ENCODE measurements at places on chromosomes 7 and 10.

- DNase-seq: peak; percentile 72
Observed at GRCh38 chr7:151013733-151014497, 10.4 kb downstream of the ATG9B start.

DNA sequence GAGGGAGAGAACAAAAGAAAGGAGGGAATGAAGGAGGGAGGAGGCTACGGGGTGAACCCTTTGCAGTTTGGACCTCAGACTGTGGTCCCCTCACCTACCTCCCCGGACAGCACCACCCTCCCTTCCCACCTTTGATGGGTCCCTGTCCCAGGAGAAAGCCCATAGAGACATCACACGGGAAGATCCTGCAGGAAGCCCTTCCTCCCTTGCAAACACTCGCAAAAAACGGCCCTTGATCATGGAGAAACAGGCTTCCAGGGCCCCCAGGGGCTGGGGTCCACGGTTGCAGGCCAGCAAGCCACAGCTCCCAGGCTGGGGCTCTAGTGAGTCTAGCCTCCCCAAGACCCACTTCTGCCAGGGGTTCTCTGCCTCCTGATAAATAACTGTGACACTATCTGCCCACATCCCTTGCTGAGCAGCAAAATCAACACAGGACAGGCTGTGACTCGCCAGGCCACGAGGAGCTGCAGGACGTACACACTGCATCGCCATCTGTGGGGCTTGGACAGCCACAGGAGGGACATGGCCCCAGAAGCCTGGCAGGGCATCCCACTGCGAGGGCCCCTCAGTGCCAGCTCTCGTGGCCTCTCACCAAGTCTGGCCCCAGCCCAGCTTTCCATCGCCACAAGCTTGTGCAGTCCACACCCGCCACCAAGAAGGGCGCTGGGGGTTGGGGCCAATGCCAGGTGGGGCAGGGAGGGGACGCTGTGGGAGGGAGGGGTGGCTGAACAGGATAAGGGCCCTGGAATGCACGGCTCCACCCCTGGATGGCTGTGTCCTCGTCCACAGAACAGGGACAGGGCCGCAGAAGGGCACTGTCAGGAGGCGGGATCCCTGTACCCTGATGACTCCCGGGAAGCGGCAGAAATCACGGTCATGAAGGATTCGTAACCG, 34.2 kb downstream of the PDGFA start:
- no peak for DNase-seq

DNA sequence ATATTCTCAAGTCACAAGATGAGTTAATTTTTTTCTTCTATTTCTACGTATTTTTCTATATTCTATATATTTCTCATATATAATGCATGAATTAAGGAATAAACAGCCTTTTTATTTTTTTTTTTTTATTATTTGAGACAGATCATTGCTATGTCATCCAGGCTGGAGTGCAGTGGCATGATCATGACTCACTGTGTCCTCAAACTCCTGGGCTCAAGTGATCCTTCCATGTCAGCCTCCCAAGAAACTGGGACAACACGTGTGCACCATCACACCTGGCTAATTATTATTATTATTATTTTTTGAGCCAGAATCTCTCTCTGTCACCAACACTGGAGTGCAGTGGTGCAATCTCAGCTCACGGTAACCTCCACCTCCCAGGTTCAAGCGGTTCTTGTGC, 1.5 kb downstream of the CLDN12 start:
- DNase-seq: no peak

DNA sequence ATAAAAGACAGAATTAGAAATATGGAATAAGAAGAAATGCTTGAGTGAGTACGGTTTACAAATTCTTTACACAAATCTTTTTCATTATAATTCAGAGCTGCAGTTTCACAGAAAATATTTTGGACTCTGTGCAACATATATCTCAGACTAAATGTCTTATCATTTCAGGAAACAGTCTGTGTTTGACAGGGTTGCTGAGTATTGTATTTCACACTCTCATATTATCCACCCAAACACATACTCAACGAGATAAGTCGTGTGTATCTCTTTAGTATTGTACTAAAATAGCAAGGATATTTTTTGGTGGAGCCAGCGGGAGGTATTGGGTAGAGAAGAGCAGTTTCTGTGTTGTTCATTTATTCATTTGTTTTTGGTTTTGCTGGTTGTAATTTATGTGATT, 39.0 kb upstream of the SLC39A12 start:
- DNase-seq: no peak

DNA sequence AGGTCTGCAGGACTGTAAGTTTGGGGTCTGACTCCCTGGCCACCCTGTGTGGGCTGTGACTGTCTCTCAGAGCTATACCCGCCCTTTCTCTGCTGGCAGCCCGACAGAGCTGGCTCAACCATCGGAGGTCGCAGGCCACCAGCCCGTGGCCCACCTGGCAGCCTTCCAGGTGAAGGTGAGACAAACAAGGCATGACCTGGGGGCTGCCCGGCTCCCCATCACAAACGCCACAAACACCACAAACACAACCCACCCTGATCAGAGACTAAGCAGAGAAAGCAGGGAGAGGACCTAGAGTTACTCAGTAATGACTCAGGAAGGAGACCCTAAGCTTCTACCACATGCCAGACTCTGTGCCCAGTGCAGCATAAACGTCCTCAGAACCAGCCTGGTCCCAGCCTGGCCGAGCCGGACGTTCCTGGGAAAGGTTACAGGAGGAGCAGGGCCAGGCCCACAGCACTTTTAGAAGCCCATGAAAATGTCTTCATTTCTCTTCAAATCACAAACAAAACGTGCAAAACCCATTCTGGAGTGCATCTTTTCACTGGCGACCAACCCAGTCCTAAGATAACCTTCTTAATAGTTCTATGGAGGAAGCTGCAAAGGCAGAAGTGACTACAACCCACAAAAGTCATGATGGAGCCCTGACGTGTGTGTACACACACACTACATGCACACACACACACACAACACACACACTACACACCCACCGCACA, 66.8 kb downstream of the MKI67 start:
- DNase-seq: no peak

DNA sequence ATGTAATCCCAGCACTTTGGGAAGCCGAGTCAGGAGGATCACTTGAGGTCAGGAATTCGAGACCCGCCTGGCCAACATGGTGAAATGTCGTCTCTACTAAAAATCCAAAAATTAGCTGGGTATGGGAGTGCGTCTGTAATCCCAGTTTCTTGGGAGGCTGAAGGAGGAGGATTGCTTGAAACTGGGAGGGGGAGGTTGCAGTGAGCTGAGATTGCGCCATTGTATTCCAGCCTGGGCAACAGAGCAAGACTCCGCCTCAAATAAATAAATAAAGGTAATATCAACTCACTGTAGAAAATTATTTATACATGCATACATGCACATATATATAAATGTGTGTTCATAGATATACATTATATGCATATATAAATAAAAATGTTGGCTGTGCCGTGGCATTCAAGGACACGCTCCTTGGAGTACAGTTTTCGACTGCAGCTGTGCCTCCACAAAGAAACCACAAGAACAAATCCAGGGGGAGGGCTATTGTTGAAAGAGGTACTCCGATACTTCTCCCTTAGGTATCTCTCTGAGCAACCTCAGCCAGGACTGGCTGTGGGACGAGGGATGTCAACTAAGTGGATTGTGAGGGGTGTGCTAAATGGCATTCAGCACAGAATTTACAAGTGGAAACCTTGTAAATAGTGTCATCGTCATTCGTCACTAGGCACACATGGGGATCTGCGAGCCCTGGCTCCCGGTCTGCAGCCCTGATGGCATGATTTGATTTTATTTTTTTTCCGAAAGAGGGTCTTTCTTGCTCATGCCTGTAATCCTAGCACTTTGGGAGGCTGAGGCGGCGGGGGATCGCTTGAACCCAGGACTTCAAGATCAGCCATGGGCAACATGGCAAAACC, 49.3 kb downstream of the HIP1 start:
- DNase-seq: no peak

- DNase-seq: peak; percentile 40
Observed at GRCh38 chr7:100799037-100799896, 28.1 kb downstream of the EPHB4 start.

DNA sequence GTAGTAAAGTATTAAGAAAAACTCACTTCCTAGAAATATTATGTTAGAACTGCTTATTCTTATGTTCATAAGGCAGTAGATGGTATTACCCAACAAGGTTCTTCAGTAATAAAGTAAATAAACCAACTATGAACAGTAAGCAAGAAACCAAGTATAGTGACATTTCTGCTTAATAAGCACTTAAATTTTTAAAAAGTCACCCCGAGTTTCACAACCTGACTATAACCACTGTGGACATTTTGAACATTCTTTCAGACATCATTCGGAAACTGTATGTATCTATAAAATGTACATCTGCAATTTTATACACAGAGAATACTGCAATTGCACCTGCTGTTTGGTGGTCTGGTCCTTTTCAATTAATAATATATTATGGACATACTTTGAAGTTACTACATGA, 1073.6 kb downstream of the XPNPEP1 start:
- no peak for DNase-seq

DNA sequence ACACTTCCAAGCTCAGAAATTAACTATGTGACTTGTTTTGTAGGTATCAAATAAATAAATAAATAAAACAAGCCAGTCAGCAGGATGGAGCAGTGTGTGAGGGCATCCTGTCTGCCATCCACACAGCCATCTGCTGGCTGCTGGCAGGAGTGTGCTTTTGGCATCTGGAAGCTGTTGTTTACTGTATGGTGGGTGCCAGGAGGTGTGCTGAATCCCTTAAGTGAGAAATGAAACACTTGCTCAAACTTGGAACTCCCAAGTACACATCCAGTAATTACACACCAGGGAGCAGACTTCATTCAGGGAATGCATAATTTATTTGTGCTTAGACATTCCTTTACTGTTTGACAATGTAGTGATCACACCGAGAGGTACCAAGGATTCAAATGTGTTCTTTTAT, 16.9 kb upstream of the TAX1BP1 start:
- DNase-seq: no peak

GRCh38 chr7:27112361-27112760, 9.9 kb upstream of the HOXA2 start:
- no peak for DNase-seq

- DNase-seq: no peak
Observed at GRCh38 chr10:115001506-115002381, 63.7 kb downstream of the TRUB1 start.

DNA sequence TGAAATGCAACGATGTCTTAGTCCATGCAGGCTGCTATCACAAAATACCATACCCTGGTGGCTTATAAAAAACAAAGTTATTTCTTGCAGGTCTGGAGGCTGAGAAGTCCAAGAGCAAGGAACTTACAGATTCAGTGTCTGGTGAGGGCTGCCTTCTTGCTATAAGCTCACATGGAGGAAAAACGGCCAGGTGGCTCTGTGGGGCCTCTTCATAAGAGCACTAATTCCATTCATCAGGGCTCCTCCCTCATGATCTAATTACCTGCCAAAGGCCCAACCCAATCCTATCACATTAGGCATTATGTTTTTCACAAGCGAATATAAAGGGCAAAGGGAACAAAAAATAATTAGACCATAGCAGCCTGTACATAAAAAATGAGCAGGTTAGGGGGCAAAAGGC, 35.4 kb downstream of the PAPSS2 start:
- DNase-seq: no peak

GRCh38 chr10:77800320-77800719, 126.2 kb downstream of the DLG5 start:
- no peak for DNase-seq

- DNase-seq: no peak
Observed at GRCh38 chr7:54543051-54543488, 895 bp downstream of the VSTM2A start.

DNA sequence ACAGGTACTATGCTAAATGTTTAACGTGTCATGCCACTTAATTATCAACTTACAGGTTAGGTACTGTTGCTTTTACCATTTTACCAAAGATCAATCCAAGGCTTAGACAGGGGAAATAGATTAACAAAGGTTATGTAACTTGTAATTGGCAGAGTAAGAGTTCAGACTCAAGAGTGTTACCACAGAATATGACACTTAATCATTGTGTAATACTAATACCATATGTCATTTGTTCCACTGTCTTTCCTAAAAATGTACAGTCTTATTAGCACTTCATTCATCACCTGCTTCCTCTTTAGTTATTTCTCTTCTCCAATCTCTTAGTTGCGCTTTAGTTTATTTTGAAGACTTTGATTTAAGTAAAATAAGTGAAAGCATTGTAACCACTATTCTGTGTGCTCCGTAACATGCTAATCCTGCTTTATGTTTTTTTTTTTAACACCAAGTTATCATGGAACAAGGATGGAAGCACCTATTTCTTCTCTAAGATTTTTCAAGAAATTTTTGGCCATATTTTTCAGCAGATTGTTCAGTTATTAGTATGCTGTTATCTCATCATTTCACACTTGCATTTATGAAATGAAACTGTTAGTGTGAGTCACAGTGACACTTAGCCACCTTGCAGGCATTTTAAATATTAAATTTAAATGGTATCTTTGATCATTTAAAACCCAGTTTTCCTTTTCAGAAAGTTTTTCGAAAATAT, 197.3 kb downstream of the PHF14 start:
- DNase-seq: no peak

GRCh38 chr10:93867525-93867924, 26.3 kb upstream of the SLC35G1 start:
- DNase-seq: no peak

DNA sequence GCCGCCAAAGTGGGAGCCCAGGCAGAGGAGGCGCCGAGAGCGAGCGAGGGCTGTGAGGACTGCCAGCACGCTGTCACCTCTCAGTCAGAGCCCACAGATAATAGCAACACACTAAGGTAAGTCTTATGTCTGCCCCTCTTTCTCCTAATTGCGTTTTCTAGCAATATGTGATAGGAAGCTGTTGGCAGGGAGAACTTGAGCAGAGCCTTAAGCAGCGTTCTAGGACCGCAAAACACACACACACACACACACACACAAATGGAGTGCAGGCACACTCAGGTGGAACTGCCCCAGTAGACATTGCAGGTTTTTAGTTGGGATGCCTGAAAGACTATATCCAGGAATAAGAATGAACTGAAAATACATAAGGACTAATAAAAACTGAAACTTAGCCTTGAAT, 1188.5 kb downstream of the NXPH1 start:
- no peak for DNase-seq

DNA sequence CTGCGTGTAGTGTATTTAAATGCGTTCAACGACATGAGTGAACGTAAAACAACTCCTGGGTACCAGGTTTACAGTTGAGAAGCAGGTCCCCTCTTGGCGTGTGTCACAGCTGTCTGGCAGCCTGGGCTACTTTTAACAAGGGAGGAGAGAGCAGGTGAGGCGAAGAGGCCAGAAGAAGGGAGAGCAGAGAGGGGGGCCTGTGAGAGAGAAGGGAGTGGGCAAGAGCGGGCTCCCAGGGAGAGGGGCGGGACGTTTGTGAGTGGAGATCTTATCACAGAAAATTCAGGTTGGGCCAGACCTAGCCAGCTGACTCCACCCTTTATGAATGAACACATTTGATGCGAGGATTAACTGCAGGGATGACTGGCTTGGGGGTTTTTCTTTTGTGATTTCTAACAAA, 154.0 kb downstream of the CAMK1D start:
- DNase-seq: no peak

- DNase-seq: no peak
Observed at GRCh38 chr7:114885836-114886235, 36.1 kb upstream of the MDFIC start.

GRCh38 chr7:5218564-5219360, 28.7 kb downstream of the WIPI2 start:
- DNase-seq: no peak
